ENCODE measurements at places on chromosomes 13 and 19.

GRCh38 chr19:17424743-17425365 is 5.0 kb downstream of the MVB12A start:
- peak; percentile 24 for DNase-seq

DNA sequence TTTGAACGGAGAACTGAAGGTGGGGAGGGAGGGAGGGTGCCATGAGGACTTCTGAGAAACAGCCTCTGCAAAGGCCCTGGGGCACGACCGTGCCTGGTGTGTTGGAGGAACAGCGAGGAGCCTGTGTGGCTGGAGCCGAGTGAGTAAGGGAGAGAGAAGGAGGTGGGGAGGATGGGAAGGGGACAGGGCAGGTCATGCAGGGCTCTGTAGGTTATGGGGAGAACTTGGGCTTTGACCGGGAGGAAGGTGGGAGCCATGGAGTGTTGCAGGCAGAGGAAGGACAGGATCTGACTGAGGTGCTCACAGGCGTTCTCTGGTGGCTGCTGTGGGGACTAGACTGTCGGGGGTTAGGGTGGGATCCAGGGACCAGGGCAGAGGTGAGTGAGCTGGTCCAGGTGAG is 6.7 kb downstream of the MPND start:
- no peak for DNase-seq

GRCh38 chr19:46449228-46449627 is 20.5 kb upstream of the PNMA8C start:
- no peak for DNase-seq

- DNase-seq = no peak
Observed at GRCh38 chr19:8253678-8254077, 44.5 kb downstream of the CERS4 start.

DNA sequence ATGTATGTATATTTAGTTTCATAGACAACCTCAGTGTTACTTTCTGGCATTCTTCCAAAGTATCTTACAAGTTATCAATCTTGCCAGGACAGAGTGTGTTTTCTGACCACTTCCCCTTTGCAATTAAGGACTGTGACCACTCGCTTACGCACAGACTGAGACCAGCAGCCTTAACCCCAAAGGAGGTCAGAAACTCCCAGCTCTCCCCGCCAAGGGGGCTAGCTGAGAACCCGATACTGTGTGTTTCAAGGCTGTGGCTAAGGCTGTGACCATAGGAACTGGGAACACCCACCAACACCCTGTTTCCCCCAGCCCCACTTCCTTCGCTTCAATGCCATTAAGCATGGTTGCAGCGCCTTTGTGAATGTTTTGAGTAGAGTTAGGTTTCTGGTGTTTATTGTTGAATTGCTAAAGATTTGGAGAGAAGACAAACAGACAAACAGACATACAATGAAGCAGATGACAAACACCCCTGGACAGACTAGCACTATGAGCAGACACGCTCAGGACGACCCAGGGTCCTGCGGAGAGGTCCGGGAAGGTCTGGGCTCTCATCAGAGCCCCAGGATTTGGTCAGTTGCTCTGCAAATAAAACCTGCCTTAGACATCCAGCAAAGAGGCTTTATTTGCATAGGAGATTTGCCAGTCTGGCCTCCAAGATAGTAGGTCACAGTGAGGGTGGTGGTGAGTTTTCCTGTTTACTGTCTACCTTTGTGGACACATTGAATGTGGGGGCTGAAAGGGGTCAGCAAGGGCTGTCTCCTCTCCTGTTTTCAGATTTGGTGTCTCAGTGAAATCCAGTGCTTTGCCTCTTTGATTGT is 25.0 kb upstream of the TNFSF11 start:
- peak; percentile 74 for DNase-seq

- DNase-seq = no peak
Observed at GRCh38 chr13:100245104-100245503, 156.2 kb downstream of the PCCA start.

DNA sequence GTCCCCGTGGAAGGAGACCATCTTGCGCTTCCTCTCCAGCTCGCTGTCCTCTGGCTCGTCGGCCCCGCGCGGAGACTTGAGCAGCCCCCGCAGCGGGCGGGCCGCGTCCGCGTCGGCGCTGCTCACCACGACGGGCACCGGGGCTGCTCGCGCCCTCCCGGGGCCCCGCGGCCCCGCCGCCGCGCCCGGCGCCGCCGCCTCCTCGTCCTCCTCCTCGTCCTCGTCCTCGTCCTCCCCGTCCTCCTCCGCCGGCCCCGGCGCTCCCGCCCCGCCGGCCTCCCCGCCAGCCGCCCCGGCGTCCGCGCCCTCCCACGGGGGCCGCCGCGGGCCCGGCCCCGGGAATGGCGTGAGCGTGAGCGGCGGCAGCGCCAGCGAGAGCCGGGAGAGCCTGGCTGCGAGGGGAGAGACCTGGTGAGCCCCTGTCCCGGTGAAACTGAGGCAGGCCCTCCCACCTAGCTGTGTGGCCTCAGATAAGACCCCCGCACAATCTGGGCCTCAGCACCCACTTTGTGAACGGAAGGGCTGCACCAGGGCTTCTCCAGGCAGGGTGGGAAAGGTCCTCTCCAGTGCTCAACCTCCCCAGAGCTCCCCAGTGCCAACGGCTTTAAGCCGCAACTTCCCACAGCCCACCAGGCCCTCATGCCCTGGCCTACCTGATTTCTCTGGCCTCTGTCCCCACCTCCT is 17.8 kb downstream of the LMTK3 start:
- DNase-seq = no peak

DNA sequence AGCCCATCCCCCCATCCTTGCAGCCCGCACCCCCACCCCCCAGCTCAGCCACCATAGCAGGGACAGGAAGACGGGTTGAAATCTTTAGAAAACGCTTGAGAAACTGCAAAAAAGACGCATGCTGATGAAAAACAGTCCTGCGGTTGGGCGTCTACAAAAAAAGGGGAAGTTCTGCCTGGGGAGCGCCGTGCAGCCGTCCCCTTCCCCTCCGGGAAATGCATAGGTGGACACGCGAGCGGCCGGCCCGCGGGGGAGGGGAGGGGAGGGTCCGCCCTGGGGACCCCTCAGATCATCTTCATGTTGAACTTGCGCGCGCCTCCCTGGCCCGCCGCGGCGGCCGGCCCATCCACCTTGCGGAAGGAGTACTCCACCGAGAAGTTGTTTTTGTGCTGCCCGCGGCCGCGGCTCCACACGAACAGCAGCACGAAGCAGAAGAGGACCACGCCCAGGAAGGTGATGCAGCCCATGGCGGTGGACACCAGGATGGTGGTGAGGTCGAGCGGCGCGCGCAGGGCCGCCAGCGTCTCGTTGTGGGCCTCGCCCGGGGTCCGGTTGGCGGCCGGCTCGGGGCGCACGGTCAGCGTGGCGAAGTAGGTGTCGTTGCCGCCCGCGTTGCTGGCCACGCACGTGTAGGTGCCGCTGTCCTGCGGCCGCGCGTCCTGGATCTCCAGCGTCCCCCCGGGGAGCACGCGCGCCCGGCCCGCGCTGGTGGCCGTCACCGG is 7.9 kb upstream of the PEAK3 start:
- no peak for DNase-seq

GRCh38 chr19:9407827-9408226 is 27.5 kb downstream of the ZNF266 start:
- no peak for DNase-seq

DNA sequence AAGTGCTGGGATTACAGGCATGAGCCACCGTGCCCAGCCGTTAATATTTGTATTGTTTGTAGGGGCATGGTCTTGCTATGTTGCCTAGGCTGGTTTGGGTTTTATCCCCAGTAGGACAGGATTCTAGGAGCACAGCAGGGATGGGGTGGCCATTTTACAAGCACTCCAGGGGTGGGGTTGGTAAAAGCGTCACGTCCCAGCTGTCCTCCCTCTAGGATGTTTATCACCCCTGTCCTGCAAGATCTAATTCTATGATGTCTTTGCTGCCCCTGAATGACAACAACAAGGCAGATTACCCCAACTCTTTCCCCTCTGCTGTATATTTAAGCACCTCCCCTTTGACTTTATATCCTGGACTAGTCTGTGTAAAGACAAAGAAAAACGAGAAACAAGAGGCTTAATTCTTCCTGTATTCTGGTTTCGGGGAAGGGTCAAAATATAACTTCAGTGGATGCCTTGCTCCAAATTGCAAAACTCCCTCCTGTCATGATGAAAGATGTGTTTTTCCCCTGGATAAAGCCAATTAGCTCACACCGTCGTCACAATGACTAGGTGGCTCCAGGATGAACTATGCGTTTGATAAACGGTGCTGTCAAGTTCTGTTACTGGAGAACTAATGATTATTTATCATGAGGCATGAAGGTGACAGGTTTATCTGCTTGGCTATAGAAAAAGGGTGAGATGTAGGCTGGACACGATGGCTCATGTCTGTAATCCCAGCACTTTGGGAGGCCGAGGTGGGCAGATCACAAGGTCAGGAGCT is 27.8 kb upstream of the OR1M1 start:
- DNase-seq = no peak

GRCh38 chr13:71806886-71807285 is 60.1 kb downstream of the DACH1 start:
- no peak for DNase-seq

DNA sequence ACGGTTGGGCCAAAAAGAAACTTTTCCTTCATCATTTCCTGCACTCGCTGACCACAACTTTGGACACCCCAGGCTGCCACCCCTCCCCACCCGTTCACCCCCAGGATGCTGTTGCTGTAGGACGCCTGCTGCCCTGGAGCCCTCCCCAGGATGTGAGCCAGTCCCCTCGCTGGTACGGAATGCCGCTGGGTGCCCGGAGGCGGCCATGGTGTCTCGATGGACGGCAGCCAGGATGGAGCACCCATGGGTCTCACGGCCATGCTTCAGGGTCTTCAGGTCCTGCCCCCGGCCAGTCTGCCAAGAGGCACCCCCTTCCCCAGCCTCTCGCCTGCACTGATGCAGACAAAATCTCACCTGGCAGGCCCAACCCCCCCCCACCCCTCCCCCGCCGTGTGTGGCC is 15.4 kb upstream of the CSNK1G2 start:
- no peak for DNase-seq

- no peak for DNase-seq
Observed at GRCh38 chr19:31277516-31277915, 71.7 kb downstream of the TSHZ3 start.

- no peak for DNase-seq
Observed at GRCh38 chr13:109465148-109465547, 321.2 kb downstream of the IRS2 start.

GRCh38 chr13:112750570-112750969 is 60.7 kb downstream of the ATP11A start:
- no peak for DNase-seq

GRCh38 chr19:32676895-32677359 is 1.3 kb downstream of the RGS9BP start:
- DNase-seq = no peak

DNA sequence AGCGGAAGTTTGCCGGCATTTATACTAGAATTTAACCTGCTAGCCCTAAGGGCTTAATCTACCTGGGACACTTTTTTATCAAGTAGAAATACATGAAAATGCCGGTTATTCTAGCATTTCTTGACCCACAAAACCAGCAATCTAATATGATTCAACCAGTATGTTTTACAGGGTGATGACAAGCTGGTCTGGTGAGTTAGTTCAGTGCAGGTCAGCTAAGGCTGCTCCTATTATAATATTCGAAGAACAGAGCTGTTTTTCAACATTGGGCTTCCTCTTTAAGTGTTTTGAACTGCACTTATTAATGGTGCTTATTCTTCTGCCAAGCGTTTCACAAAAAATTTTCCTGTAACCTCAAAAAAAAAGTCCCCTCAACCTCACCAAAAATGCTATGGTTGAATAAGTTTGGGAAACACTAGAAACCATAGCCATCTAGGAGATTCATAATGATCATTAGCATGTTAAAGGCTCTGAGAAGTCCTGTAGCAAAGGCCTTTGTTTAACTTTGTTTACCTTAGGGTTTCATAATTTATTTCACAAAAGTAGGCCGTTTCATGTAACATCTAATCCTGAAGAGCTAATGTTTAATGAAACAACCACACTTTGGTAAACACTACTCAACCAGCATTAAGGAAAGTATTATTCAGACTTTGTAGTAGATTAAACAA is 526.6 kb downstream of the KLF12 start:
- DNase-seq = no peak

GRCh38 chr19:38093587-38093986 is 130.4 kb downstream of the DPF1 start:
- no peak for DNase-seq

- no peak for DNase-seq
Observed at GRCh38 chr13:100541897-100542825, 46.4 kb downstream of the GGACT start.

GRCh38 chr13:26601669-26602068 is 44.2 kb downstream of the WASF3 start:
- DNase-seq = peak; percentile 43

DNA sequence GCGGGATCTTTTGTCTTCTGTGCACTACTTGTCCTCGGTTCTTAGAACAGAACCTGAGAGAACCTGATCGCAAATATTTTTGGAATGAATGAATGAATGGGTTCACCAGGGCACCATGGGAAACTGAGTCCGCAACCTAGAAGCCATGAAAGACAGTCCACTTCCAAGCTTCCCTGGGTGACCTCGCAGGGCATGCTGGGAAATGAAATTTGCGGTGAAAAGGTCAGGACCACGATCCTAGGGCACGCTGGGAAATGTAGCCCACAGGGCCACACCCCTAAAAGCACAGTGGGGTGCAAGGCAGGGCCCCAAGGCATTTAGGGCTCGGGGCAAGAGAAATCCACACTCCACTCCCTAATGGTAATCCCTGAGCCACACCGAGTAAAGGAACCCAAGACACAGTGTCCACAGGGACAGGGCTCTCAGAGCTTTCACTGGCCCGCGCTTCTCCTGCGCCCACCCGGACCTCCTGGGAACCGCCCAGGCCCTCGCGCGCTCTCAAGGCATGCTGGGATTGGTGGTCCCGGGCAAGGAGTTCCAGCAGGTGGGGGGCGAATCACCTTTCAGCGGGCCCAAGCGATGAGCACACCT is 1.1 kb upstream of the PPP1R12C start:
- DNase-seq = no peak

- peak; percentile 59 for DNase-seq
Observed at GRCh38 chr19:18046059-18046718, 38.2 kb downstream of the ARRDC2 start.

DNA sequence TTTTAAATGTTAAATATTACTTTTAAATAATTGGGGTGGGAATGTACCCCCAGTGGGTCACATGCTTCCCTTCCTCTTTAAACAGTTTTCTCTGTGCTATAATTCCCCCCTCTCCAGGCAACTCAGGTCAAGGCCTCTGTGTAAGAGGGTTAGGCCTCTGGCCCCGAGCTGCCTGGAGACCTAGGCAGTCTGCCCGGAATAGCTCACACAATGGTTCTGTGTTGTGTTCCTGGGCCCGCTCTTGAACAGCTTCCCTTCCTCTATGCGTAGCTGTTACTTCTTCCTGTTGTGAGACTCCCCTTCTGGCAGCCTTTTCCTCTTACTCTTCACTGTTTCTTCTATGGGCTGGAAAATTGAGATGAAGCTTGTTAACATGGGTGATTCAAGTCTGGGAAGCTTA is 14.8 kb upstream of the ZNF492 start:
- no peak for DNase-seq

DNA sequence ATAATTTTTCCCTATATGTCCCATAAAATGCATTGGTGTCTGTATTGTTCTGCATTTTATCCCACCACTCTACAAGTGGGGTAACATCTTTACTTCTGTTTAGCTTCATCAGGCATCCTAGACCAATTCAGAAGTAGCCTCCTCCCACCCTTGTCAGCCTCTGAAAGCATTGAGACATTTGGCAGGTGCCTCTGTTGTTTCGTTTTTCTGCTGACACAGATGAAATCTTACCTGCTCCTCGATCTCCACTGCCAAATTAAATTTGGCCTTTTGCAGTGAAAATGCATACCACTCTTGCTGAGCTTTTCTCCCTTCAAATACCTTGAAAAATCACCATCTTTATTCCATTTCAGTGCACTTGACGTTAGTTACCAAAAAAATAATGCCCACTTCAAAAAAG is 83.5 kb upstream of the STARD13 start:
- DNase-seq = no peak

All from brain microvascular endothelial cell (primary cell).